ENCODE measurements at places on chromosomes 5 and 9.

GRCh38 chr5:144950996-144951395 lies 780.3 kb downstream of the KCTD16 start:
- no peak for DNase-seq

DNA sequence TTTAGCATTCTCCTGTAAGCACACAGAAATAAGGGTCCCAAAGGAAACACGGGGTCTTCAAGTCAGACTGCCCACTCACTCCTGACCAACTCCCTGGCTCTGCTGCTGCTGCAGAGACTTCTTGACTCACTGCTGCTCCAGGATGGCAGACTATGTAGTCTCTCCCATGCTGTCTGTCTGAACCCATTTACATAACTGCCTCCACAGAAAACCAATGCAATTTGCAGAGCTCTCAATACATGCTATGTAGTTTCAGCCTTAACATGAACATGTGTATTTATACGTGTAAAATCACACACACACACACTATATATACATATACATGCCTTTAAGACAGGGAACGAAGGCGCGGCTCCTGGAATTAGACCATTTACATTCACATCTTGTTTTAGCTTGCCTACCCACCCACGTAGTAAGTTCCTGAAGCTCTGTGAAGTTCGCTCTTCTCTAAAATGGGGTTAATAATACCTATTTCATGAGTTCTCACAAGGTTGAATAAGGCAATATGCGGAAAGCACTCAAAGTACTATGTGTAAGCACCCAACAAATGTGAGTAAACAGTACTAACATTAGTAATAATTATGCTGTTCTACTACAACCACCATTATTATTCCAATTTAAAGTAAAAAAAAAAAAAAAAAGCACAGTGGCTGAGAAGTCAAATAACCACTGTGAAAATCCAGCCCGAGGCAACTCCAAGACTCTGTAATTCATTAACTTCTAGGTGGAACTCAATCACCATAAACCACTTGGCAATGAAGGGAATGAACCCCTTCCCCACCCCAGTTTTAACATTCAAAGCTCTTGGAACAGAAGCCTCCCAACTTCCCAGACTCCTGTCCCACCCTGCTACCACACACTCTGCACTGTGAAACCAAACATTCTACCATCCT lies 31.8 kb downstream of the PRELID2 start:
- DNase-seq, result no peak

GRCh38 chr9:114003758-114004157 lies 74.3 kb downstream of the AMBP start:
- DNase-seq, result no peak

- no peak for DNase-seq
Observed at GRCh38 chr9:112558476-112558875, 71.8 kb downstream of the KIAA1958 start.

DNA sequence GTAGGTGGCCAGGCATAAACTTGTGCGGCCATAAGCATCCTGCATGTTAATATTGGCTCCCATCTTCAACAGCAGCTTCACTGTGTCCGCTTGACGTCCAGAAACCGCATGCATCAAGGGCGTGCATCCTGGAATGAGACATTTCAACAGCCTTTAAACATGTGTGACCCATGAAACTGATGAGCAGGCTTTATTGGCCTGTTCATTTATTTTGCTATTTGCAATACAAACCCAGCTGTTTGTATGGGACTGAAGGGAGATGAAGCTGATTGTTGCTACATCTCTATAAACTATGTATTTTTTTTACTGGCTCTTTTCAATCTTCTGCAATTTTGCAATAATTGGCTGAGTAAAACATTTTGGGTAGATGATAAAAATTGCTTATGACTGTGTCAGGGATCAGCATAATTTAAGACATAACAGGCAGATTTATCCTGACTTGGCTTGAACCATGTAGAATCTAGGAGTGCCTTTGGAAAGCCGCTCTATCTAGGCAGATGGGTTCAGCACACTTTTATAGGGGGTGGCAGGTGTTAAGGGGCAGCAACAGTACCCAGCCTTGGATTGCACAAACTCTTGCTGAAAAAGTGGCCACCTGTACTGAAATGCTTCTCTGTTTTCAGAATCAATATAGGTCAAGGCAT lies 56.9 kb downstream of the ANKRD55 start:
- DNase-seq, result no peak

DNA sequence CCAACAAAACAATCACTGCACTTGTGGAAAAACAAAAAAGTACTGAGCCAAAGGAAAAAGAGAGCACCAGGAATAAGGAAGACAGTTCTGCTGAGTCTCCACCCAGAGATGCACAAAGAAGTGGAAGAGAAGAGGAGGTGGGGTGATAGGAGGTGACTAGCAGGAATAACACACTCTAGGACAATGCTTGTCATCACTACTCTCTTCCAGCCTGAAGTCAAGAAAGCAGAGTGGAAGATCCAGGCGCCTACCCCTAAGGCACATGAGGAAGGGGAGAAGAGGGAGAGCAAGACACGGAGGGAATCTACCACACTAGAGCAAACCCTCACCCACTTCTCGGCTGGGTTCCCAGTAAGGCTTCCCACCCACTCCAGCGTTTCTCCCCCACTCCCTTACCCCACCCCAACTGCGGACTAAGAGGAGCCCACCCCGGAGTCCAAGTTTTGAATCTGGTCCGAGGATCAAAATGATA lies 1.7 kb downstream of the SLIT3 start:
- DNase-seq, result no peak

DNA sequence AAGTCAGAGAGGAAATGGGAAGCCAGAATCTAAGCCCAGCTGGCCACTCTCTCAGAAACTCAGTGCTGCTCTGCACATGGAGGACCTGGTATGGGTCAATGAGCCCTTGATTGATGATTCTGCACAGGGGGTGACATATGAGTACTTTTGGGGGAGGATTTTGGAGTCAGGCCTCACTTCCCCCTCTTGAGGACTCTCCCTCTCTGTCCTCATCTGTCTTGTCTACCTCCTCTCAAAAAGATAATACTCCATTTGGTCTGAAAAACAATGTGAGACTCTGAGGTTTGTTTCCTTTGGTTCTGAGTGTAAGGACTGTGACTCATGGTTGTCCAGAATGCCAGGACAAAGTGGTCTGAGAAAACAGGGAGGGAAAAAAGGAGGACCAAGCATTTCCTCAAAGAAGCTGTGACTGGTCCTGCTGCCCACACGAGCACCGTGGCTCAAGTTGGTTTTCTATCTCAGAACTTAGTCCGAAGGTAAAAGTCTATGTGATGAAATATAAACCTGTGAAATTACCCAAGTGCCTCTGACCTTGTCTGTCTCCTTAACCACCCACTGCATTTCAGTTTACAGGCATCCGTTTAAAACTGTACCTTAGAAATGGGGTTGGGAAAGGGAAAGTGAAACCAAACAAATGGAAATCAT lies 11.1 kb downstream of the TTC39B start:
- no peak for DNase-seq

GRCh38 chr5:66315784-66316183 lies 171.7 kb downstream of the SREK1 start:
- DNase-seq, result no peak

GRCh38 chr9:95736891-95737522 lies 138.5 kb upstream of the ERCC6L2 start:
- no peak for DNase-seq

GRCh38 chr5:148563021-148563420 lies 91.3 kb downstream of the HTR4 start:
- DNase-seq, result no peak

- no peak for DNase-seq
Observed at GRCh38 chr5:76714751-76715485, 1.0 kb upstream of the F2R start.

GRCh38 chr9:112110777-112111113 lies 64.4 kb downstream of the SUSD1 start:
- no peak for DNase-seq

- DNase-seq, result no peak
Observed at GRCh38 chr5:135651156-135651555, 72.4 kb upstream of the CXCL14 start.

DNA sequence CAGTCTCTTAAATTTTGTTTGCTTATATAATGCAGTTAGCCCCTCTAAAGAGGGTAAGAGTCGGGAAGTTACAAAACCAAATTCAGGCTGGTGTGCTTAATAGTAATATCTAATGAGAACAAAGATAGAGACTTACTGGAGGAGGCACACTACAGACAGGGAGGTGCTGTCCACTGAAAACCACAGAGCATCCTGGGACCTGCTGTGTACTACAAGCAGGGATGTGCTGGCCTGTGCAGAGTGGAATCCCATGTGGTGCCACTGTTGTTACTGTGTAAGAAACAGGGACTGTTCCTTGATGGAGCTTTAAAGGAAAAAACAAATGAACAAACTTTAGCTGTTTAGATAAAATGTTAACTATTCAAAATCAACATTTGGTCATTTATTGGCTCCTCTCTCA lies 42.4 kb downstream of the RNF38 start:
- DNase-seq, result no peak

GRCh38 chr5:14351086-14351661 lies 208.0 kb downstream of the TRIO start:
- DNase-seq, result no peak

DNA sequence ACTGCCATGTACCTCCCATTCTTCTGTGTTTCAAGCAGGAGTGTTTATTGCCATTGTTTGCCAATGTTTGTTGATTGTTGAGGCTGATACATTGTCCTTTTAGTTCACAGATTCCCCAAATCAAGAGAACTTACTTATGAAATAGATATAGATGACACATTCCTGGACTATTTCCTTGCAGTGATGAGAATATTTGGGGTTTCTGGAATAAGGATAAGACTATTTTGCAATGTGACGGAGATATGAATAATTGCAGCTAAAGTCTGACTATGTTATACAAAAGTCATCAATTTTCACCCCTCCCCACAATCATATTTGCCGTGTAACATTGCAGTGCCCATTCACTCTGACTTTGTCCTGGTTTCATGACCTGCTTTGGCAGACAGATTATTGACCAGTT lies 460.8 kb downstream of the CDH10 start:
- no peak for DNase-seq

DNA sequence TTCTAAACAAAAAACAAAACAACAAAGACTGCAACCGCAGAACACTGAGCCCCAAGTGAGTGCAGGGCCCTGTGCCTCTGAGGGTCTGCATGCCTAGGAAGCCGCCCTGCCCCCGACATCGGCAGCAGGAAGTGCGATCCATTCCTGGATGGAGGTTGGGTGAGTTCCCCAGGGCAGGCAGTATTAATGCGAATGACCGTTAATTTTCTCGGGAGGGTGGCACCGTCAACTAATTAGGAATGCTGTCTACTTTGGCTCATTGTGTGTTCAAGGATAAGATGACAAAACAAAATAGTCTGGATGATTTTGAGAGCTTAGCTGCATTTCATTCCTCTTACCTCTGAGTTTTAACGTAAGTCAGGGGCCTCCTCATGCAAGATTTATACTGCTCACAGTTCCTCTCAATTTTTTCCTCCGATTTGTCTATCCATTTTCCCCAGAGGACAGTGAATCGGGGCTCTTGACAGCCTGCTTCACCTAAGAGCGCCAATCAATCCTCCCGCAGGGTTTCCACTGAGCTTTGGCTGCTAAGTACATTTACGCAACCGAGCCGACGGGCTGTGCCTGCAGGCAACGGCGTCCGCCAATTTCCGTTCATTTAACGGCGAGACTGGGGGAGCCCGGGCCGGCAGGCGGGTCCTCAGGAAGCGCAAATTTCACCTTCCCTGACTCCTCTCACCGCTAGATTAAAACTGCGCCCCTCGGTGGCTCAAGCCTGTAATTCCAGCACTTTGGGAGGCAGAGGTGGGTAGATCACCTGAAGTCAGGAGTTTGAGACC lies 2.9 kb upstream of the NXNL2 start:
- no peak for DNase-seq

GRCh38 chr5:75306746-75307145 lies 30.3 kb upstream of the HMGCR start:
- DNase-seq, result no peak

GRCh38 chr5:110757118-110757729 lies 18.4 kb downstream of the SLC25A46 start:
- DNase-seq, result no peak

- no peak for DNase-seq
Observed at GRCh38 chr5:138110266-138110963, 26.6 kb downstream of the WNT8A start.

DNA sequence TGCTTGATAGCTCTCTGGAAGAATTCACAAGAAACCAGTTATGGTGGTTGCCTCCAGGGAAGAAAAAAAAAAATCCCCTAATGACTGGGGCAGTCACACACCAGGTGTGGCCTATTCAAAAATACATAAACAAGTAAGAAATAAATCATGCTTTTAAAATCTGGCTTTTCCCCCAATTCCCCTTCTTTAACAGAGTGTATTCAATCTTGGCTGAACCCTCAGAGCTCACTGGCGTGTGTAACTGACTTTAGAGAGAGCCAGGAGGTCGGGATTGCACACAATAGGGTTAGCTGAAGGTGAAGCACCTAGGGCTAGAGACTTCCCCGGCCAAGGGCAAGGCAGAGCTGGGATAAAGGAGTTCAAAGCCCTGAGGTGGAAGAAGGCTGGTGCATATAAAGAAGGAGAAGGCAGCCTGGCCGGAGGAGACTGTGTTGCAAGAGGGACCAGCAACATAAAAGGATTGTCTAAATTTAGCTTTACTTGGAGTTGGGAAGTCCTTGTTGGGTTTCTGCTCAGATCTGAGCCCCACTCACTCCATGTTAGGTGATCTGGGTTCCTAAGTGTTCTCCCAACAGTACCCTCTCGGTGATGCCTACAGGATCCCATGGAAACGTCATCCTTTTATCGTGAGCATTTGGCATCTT lies 19.7 kb downstream of the FNBP1 start:
- DNase-seq, result no peak

DNA sequence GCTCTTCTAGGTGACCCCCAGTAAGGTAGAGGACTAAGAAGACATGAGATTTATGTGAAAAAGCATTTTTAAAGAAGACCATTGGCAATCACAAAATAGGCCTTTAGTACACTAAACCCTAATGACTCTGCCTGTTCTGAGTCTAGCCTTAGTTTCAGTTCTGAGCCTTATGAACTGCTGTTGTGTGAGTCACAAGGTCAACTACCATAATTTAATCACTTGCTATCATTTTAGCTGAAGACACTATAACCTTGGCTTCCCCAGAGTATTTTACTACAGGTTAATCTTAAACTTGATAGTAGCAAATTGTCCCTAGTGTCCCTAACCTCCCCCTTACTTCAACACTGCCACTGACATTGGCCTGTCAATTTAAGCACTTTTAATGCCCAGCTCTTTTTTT lies 34.4 kb downstream of the APC start:
- no peak for DNase-seq

- no peak for DNase-seq
Observed at GRCh38 chr9:135606885-135607259, 32.5 kb downstream of the GLT6D1 start.

Measured in stimulated activated CD4-positive, alpha-beta T cell treated with anti-CD3 and anti-CD28 coated beads, Interleukin-15, amount 100 ng/mL, for 48 hours (primary cell).